ENCODE measurements at places on chromosomes 6 and 20.

DNA sequence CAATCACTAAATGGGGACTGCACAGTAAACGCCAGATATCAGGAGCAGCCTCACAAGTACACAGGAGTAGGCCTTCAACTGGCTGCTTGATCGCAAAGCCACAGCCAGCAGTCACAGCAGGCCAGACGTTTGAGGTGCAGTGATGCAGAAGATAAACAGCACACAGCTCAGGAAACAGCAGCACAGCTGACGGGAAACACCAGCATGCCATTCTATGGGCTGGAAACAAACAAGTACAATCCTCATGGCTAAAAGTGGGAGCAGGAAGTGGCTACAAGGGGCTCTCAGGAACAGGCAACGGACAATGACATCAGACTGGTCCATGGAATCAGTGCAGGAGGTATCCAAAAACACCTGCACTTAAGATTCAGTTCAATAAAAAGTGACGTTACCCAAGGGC, 111.0 kb downstream of the DTNBP1 start:
- DNase-seq: no peak

- no peak for DNase-seq
These were observed 222.2 kb downstream of the BTBD9 start for GRCh38 chr6:38417521-38417920.

DNA sequence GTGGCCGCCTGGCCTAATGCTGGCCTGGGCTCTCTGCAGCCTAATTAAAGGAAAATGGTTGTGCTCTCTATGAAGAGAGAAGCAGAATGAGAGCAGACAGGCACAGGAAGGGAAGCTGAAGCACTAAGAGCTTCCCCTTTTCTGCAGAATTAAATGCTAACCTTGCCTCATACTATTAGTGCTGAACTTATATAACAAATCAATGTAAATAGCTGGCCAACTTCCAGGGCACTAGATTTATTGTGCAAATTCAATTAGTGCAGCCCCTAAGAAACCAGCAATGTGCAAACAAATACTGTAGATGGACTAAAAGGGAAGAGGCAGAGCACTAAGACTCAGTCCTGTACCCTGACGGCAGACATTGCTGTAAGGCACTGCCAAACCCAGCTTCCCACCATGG, 36.1 kb upstream of the INSM1 start:
- DNase-seq: no peak

- DNase-seq: no peak
These were observed 7.0 kb upstream of the DSTN start for GRCh38 chr20:17562804-17563305.

- DNase-seq: no peak
These were observed 13.7 kb upstream of the HINT3 start for GRCh38 chr6:125942672-125943527.

DNA sequence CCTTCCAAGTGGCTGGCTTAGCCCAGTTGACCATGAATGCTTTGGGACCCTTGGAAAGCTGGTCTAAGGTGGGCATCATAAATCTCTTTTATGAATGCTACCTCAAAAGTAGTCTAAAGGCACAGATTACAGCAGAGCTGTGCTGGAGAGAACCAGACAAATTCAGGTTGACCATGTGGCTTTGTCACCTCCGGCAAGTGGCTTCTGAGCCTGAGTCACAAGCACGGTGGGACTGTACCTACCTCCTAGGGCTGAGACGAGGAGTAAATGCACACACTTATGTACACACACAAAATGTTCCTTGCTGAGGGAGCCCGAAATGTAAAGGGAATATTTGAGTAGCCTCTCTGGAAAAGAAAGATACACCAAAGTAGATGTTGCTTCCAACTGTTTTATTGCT, 155.9 kb downstream of the NFATC2 start:
- DNase-seq: no peak

- DNase-seq: no peak
These were observed 429.4 kb downstream of the TFAP2A start for GRCh38 chr6:9985481-9985880.

DNA sequence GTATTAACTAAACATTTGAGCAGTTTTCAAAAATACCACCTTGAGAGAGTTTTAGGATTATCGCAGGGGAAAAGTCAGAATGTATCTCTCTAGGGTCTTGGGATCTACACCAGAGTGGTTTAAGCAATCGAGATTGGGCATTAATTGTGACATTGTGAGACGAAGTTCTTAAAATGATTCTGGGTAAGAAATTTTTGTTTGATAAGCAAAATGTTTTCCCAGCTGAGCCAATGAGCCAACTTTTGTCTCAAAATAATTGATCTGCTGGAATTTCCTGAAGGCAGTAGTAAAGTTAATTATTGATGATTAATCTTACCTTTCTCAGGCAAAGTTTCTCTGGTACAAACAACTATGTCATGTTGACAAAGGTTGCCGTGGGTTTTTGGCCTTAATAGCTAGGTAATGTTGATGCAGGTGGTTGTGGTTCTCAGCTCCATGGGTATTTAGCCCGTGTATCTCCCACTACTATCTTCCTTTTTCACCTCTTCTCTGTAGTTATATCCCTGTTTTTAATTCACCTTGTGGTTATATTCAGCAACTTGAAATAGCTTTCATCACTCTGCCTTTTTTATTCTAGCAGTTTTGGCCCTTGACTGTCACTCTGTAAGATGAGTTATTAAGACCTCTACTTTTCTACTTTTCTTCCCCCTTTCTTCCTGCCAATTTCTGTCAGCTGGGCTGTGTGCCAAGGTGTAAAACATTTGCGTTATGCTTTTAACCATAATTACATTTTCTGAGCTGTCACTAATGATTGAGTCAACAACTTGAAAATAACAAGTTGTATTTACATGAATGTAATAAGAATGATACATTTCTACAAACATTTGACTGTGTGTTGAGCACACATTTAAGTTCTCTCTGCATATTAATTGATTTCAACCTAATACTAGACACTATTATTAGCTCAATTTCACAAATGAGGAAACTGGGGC, 368.3 kb upstream of the BTBD3 start:
- no peak for DNase-seq

DNA sequence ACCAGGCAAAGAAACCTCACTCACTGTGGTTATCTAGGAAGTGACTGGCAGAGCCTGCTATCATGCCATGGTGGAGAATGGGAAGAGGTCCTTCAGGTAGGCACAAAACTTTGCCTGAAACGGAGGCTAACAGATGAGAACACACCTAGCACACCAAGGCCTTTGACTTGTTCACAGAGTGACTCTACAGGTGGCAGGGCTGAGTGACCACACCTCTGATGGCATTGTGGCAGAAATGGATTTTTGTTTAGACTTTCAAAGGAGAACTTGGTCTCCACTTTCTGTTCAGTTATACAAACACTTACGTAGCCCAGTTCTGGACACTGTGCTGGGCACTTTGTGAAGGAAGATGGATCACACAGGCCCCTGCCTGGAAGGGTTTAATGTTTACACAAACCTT, 116.3 kb upstream of the ENPP5 start:
- no peak for DNase-seq

GRCh38 chr20:40424695-40425094, 264.3 kb downstream of the MAFB start:
- DNase-seq: no peak

GRCh38 chr6:45830441-45831139, 185.1 kb downstream of the CLIC5 start:
- no peak for DNase-seq

GRCh38 chr6:156402628-156403027, 374.6 kb upstream of the ARID1B start:
- no peak for DNase-seq

DNA sequence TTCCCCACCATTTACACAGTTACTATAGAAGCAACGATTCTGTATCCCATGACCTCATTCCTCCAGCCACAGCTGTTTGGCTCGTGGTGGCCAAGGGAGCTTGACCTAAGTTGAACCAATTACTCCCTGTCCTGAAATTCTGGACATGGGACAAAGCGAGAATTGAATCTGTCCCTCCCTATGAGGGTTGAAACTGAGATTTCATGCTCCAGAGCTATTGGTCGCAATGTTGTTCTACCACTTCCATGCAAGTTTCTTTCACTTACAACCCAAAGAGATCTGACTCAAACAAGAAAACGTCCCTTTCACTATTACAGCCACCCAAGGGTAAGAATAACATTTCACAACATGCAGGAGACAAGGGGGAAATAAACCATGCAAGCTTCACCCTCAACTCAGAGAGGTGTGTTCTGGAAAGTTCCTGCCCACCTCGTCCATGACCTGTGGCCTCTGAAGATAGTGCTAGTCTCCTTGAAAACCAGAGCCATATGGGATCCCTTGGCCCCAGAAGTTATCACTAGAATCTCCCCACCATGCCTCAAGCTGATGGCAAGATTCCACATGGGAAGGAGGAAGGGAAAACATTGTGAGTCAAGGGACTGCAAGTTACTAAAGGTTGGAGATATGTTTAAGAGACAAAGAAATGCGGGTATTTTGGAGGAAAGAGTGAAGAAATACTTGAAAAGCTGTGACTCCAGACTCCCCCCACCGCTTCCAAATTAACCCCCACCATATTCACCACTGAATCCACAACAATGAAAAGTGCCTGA, 74.5 kb upstream of the SRSF6 start:
- no peak for DNase-seq

- peak; percentile 90 for DNase-seq
These were observed 60.1 kb downstream of the FBXO5 start for GRCh38 chr6:152922706-152923105.

DNA sequence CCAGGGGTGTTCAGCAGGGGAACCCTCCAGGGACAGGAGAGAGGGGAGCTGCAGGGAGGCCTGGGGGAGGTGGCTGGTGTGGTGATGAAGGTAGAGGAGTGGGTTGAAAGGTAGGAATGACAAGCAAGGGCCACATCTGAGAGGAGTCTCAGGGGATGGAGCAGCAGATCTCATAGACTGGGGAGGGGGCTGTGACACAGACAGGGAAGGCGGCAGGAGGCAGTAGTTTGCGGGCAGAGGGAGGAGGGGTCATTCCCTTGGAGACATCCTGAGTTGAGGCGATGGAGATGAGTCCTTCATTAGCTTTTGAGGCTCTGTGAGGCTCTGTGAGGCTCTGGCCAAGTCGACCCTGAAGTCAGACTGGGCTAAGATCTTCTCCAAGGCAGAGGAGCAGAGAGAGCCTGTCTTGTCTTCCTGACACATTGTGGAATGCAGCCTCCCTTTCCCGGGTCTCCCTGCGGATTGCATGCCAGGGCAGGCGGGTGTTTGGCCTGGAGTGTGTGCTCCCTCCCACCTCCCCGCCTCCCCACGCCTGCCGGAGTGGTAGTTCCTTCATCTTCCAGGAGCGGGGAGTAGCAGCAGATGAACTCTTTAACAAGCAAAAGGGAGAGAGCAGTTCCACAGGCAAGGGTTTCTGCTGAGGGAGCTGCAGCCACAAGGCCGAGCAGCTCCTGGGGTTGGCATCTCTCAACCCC, 34.3 kb upstream of the MLN start:
- no peak for DNase-seq

- DNase-seq: no peak
These were observed 66.2 kb downstream of the ROS1 start for GRCh38 chr6:117359581-117359980.

GRCh38 chr20:64063389-64064144, 569 bp downstream of the TCEA2 start:
- no peak for DNase-seq

DNA sequence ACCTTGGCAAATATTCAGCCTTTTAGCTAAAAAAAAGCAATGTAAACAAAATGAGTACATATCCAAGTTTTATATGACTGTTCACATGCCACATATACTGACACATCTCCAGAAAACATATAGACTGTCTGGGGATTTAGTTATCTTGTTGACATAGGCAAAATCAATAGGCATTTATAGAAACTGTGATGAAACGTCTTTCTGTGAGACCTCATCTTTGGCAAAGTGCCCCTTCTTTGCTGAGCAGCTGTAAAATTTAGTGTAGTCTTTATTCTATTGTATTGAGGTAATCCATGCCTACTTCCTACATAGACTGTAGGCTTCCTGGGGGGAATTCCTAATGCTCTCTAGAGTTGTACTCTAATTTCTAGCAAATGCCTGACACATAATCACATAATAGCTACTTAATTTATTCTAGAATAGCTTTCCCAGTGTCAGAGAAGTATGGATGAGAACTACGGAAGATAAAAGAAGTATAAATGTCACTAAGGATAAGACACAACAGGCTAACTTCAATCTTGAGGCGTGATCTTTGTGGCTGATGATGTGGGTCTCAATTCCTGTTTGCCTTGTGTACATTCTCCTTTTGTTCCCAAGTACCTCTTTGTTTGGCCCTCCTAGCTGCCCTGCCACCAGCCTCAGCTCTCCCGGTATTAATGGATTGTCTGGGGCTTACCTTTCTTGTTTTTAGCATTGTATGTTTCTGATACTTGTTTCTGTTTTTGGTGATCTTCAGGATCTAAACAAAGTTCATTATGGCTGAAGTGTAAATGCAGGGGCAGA, 30.6 kb downstream of the PTCHD4 start:
- DNase-seq: no peak

DNA sequence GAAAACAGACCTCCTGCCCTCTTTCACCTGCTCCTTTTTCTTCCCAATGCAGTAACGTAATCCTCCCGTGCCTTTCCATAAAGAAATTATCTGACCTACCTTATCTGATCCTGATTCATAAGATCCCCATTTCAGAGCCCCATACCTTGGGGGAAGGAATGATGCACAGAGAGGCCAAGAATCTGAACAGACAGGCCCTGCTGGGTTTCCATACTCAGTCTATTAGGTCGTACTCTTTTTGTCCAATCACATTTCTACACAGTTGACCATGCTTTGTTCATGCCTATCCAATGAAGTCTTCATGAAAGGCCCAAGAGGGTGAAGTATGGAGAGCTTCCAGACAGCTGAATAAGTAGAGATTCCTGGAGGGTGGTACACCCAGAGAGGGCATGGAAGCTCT, 25.3 kb downstream of the SRPK1 start:
- DNase-seq: no peak

DNA sequence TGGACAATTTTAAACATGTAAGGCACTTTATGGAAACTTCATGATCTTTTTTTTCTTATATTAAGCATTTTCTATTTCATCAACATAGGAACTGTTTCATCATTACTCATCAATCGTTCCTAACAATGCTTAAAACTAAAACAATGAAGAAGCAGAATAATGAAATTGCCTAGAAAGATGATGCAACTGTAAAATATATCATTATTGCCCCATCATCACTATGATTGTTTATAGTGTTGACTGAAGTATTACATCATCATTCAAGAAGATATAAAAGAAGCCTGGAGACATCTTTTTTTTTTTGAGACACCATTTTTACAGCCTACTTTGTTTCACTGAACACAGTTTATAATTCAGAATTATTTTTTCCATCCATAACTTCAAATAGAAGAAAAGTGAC, 147.2 kb downstream of the TRDN start:
- DNase-seq: no peak

GRCh38 chr6:90406957-90407356, 110.3 kb upstream of the BACH2 start:
- no peak for DNase-seq

- no peak for DNase-seq
These were observed 50.7 kb downstream of the STK35 start for GRCh38 chr20:2152317-2152716.

DNA sequence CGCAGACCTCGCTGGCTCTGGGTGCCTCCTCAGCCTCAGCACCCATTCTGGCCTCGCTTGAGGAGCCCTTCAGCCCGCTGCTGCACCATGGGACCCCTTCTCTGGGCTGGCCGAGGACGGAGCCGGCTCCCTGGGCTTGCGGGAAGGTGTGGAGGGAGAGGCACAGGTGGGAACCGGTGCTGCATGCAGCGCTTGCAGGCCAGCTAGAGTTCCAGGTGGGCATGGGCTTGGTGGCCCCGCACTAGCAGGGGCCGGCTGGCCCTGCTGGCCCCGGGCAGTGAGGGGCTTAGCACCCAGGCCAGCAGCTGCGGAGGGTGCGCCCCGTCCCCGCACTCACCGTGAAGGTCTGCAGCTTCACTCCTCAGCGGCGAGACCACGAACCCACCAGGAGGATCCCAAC, 30.4 kb downstream of the DEFB114 start:
- no peak for DNase-seq
